Stimulated activated CD4-positive, alpha-beta T cell treated with anti-CD3 and anti-CD28 coated beads, TNF-alpha, amount 100 ng/mL, for 4 hours (primary cell): ENCODE measurements at places on chromosomes 7 and 10.

GRCh38 chr7:132450696-132451095, 125.6 kb downstream of the PLXNA4 start:
- DNase-seq: no peak

DNA sequence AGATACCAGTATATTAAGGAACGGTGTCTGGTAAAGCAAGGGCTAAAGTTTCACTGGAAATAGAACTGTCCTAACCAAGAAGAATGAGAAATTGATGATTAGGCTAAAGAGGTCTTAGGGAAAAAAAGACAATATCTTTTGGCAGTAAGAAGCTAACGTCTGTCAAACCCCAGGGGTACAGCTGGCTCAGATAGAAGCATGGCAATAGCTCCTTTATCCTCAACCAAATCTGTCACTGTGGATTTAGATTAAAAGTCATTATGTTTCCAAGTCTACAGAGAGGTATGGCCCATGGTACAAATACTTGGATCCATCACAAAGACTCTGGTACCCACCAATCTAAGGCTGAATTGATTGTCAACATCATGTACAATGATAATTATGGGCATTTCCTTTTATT, 8.6 kb upstream of the SLC16A9 start:
- DNase-seq: no peak

DNA sequence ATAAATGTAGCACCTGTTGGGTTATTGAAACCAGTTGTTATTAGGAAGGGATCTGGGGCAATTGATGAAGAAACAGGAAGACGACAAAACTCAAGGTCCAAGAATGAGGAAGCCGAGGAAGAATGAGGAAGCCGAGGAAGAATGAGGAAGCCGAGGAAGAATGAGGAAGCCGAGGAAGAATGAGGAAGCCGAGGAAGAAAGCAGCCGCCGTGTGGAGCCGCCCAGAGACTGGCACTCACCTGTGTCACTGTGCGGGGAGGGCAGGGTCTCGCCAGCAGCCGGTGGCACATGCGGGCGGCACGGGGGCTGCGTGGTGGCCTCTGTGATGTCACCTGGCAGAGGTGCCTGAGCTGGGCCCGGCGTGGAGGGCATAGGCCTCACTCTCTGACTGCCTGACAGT, 71.1 kb upstream of the CFAP46 start:
- no peak for DNase-seq

- no peak for DNase-seq
These were observed 42.7 kb downstream of the PRF1 start for GRCh38 chr10:70559861-70560260.

DNA sequence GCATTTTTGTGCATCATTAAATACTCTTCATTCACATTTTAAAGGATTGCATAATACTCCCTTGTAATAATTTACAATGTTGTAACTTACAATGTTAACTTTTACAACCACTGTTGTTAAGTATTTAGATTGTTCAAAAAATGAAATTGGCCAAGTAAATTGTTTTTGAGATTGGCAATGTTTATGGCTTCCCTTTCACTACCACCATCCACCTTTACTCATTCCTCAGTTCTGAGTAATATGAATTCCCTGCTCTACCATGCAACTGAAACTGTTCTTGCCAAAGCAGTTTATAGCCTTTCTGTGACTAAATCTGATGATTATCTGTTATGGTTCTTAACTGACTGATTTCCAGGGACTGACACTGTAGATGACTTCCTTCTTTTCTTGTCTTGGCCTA, 80.5 kb upstream of the TMEM106B start:
- DNase-seq: no peak
